ENCODE measurements at places on chromosomes 2 and 18.

GRCh38 chr2:61993422-61994024 lies 88.0 kb downstream of the COMMD1 start:
- DNase-seq: peak; percentile 79

- DNase-seq: no peak
Observed at GRCh38 chr2:108236676-108237335, 3.0 kb upstream of the SULT1C3 start.

- DNase-seq: no peak
Observed at GRCh38 chr2:164881524-164881923, 39.9 kb upstream of the COBLL1 start.

- DNase-seq: no peak
Observed at GRCh38 chr2:233434666-233435330, 80.5 kb downstream of the DGKD start.

- DNase-seq: no peak
Observed at GRCh38 chr2:238724728-238725127, 123.2 kb upstream of the TWIST2 start.

DNA sequence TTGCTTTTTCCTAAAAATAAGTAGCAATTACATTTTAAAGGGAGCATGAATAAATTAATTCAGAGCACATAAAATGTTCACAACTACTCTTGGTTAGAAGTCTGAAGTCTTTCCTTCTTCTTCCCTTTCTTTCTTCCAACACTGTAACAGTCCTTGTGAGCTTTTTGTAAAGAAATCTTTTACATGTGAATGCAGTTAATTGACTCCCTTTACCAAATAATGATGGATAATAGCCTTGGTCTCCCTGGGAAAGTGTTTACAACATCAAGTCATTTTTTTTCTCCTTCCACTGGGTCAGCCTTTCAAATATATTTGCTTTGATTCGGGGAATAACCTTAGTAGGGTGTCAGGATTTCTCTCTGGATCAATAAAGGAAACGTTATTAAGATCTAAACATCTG lies 39.1 kb downstream of the CALCRL start:
- DNase-seq: no peak

- DNase-seq: no peak
Observed at GRCh38 chr2:3025261-3025660, 352.4 kb downstream of the EIPR1 start.

DNA sequence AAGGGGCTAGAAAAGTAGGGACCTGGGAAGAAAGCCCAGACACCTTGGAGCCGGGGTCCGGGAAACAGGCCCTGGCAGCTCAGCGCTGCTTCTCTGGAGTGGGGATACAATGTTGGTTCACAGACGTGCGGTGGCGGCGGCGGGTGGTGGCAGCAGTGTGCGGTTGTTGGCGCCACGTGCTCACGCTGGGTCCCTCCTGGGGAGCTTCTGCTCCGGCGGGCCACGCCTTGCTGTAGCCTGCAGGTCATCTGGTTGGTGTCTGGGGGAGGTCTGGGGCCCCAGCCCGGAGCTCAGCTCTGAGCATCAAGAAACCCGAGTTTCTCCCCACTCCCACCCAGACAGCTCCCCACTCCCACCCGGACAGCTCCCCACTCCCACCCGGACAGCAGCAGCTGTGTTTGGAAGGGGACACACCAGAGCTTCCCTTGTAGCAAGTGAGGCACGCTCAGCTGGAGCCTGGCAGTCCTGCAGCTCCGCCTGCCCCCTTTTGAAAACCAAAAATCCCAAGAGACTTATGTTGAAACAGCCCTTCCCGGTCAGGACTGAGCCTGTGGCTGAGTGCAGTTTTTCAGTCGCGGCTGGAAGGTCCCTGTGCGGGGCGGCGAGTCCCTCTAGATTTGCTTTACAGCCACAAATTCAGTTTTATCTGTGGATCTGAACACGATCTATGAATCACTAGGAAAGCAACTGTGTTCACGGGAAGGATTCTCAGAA lies 46.9 kb downstream of the NFATC1 start:
- peak; percentile 27 for DNase-seq
